ENCODE measurements at places on chromosomes 16 and 17.

- DNase-seq: no peak
These were observed 85.1 kb downstream of the TNFRSF13B start for GRCh38 chr17:16886655-16887322.

GRCh38 chr16:49416001-49416675, 42.5 kb downstream of the C16orf78 start:
- DNase-seq: no peak

DNA sequence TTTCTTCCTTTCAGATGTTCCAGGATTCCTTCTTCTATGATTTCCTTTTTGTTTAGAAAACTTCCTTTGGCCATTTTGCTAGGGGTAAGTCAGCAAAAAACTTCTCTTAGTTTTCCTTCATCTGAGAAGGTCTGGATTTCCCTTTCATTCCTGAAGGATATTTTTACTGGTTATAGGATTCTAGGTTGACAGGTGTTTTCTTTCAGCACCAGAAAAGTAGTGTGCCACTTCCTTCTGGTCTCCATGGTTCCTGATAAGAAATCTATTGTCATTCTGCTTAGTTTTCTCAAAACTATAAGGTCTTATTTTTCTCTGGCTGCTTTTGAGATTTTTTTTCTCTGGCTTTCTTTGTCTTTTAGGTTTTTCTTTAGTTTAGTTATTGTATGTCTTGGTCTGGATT, 27.6 kb downstream of the MPRIP start:
- DNase-seq: no peak

DNA sequence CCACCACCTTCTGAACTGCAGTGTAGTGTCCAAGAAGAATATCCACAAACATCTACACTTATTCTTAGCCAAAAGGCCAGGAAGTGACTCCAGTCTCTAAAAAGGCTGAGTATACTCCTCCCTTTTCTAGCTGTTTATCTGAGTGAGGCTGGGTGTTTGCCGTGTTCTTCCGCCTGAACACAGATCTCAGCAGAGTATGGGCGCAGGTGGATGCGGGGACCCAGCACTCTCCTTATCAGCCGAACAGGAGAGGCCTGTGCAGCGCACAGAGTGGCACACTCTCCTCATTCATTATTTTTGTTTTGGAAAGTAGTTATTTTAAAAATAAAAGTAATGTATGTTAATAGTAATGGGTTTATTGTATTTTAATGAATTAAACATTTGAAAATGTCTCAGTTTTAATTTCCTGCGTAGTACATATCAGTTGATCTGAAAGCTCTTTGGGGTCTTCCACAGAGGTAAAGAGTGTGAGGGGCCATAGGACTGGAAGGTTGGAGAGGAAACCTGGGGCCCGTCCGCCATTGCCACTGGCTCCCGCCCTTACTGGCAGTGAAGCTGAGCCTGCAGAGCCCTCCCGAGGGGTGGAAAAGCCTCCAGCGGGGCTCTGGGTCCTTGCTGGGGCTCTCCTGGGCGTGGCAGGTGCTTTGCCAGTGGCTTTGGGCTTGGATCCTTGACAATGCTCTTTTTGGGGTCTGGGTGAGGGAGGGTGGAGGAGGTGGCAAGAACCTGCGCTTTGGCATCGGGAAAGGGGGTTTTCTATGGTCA, 53.8 kb downstream of the PDPK1 start:
- DNase-seq: no peak

DNA sequence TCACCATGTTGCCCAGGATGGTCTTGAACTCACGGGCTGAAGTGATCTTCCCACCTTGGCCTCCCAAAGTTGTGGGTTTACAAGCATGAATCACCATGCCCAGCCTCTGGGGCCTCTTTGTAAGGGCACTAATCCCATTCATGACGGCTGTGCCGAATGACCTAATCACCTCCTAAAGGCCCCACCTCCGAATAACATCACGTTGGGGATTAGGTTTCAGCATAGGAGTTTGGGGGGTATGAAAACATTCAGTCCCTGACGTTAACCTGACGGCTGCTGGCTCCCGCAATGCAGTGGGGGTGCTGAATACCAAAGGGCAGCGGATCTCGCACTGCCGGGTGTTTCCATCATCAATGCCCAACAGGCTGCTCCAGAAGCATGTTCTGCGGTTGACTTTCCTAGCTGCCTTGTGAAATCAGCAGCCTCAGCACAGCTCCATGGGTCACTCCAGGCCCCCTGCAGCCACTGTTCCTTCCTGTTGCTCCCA, 120.8 kb upstream of the SEC14L1 start:
- DNase-seq: no peak

GRCh38 chr16:84769416-84769815, 50.4 kb upstream of the CRISPLD2 start:
- no peak for DNase-seq

Data from NCI-H2107 (cell line).